NCI-H146 (cell line): ENCODE measurements at places on chromosomes 7 and 10.

- DNase-seq: no peak
Observed at GRCh38 chr10:117476281-117476680, 66.3 kb upstream of the EMX2 start.

- no peak for DNase-seq
Observed at GRCh38 chr7:133265821-133266220, 12.9 kb downstream of the EXOC4 start.

DNA sequence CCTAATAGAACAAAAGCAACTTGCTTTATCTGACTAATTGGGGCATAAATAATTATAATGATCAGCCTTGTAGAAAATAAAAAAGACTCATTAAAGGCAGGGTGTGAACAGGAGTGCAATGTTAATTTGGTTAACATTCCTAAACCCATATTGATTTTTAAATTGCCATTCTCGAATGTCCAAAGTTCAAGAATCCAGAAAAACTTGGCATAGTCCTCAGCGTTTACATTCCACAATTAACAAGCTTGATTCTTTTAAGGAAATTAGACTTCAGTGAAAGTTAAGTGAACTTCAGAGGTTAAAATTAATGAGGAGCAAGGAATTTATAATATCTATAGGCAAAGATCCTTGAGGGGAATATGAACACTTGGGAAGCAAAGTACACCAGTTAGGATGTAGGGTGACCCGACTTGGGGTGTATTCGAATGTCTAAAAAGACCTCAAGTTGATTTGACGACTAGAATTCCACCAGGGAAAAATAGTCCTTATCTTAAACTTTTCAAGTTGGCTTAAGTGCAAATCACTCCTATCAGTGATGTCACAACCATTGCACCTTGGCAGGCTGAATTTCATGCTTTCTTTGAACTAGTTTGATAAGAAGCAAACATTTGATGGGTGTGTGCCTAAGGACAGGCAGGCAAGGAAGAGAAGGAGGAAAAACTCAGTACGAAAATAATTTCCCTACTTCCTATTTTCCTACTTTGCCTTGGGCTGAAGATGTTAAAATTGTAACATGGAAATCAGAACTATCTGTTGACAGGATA lies 830.4 kb upstream of the COBL start:
- no peak for DNase-seq

GRCh38 chr10:131844529-131845084 lies 56.2 kb upstream of the PPP2R2D start:
- DNase-seq: no peak

DNA sequence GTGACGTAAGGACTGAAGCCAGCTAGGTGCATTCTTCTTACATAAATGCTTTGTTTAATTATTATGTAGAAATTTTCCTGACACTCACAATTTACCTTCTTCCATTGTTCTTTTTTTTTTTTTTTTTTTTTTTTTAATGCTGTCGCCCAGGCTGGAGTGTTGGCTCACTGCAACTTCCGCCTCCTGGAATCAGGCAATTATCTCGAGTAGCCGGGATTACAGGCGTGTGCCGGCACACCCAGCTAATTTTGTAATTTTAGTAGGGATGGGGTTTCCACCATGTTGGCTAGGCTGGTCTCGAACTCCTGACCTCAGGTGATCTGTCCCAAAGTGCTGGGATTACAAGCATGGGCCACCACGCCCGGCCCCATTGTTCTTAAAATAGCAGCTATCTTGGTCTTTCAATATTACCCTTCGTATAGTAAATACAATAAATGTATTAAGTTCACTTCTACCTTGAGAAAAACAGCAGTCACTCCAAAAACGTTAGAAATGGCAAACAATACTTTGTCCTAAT lies 32.1 kb downstream of the BZW2 start:
- DNase-seq: no peak

DNA sequence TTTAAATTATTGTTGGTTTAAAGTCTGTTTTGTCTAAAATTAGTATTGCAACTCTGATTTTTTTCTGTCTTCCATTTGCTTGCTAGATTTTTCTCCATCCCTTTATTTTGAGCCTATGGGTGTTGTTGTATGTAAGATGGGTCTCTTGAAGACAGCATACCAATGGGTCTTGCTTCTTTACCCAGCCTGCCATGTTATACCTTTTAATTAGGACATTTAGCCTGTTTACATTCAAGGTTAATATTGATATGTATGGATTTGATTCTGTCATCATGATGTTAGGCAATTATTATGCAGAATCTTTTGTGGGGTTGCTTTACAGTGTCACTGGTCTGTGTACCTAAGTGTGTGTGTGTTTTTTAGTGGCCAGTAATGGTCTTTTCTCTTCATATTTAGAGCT lies 281.4 kb upstream of the CSTF2T start:
- DNase-seq: no peak

GRCh38 chr10:68135362-68135761 lies 26.1 kb downstream of the MYPN start:
- no peak for DNase-seq

DNA sequence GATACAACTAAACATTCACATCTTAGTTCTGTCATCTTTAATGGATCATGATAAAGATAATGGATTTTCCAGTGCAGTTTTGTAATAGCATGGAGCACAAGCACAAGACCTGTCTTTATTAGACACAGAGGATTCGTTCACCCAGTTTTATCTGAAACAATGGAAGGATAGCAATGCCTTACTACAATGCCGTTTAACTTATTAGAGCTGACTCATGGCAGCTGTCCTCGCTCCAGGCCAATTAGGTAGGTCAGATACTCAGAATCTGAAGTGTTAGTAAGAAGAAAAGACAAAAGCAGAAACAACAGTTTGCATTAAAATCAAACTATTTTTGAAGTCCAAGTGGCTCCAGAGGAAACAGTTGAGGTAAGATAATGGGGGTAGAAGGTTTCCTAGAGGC lies 12.8 kb downstream of the OR13A1 start:
- DNase-seq: no peak

GRCh38 chr7:134453518-134453917 lies 5.4 kb downstream of the AKR1B1 start:
- DNase-seq: no peak

- DNase-seq: no peak
Observed at GRCh38 chr10:53441843-53442242, 669.3 kb upstream of the MBL2 start.

GRCh38 chr7:84049071-84049836 lies 145.3 kb downstream of the SEMA3A start:
- DNase-seq: no peak

DNA sequence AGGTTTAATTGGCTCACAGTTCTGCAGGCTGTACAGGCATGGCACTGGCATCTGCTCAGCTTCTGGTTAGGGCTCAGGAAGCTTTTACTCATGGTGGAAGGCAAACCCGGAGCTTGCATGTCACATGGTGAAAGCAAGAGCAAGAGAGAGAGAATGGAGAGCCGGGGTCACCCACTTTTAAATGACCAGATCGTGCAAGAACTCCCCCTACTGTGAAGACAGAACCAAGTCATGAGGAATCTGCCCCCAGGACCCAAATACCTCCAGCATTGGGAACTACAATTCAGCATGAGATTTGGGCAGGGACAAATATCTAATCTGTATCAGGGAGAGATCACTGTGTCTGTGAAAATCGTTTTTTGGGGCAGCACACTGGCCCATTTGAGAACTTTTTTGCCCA lies 110.0 kb upstream of the MYO3A start:
- no peak for DNase-seq

DNA sequence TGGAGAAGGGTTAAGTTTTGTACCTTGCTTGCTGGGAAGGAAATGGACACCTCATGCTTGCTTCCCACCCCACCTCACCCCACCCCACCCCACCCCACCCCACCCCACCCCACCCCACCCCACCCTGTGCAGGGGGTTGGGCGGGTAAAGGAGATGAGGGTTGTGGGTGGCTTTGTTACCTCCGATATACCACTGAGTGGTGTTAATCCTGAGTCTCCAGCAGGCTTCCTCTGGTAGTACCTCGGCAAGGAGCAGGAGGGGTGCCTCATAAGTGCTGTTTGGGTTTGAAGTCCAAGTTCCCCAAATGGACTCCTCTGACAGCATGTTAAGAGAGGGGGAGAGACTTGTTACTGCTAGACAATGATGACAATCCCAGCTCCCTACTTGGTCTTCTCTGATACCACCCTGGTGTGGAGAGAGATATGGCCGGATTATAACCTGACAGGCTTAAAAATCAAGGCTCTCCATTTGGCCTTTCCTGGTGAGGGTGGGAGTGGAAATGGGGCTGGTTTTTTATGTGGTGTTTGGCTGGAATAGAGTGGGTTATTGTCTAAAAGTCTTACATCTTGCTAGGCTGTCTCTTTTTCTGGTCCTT lies 11.7 kb downstream of the SAMD8 start:
- DNase-seq: no peak

DNA sequence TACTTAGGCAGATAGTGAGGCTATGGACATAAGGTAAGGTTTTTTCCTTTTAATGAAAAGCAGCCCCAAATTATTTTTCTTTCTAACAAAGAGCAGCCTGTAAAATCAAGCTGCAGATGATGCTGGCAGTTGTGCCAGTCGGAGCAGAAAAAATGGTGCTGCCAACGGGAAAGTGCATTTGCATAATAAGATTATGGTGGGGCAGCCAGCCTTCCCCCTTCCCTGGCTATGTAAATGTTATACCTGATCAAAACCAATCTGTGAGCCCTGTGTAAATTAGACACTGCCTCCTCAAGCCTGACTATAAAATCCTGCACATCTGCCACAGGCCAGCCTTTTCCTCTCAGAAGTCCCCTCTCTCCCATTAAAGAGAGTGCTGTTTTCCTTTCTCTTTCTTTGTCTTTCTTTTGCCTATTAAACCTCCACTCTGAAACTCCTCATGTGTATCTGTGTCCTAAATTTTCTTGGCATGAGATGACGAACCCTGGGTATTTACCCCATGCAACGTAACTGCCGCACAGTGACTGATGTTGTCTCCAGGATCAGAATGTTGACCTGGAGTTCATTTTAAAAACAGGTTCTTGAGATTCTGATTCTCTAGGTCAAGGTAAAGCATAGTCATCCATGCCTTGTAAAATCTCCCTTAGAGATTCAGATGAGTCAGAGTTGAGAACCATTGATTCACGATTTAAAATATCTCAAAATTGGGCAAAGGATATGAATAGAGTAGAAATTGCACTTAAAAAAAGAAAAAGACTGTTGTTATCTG lies 167.3 kb upstream of the C1GALT1 start:
- no peak for DNase-seq

DNA sequence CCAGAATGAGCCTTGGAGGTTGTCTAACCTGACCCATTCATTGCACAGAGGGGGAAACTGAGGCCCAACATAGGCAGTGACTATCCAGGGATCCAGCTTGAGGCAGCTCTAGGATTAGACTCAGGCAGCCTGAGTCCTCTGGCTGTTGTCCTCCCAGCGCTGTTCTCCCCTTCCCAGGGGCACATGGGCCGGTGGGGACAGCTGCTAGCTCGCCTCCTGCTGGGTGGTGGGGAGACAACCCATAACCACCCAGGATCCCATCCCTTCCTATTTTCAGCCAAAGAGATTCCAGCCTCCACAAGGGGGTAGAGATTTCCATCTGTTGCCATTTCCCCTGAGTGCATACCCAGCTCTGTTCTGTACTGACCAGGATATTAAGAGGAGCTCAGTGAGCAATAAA lies 145.1 kb upstream of the GPR26 start:
- no peak for DNase-seq

DNA sequence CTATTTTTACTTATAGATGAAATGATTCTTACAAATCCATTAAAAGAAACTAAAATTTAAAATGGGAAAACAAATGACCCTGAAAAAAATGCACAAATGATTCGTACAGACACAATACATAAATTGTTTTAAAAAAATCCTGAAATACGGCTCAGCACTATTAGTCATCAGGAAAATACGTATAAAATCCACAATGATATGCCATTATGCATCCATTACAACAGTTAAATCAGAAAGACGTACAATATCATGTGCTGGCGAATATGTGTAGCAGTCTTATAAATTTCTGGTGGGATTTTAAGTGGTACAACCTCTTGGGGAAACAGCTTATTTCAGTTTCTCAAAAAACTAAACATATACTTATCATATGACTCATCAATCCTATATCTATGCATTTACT lies 600.1 kb upstream of the STEAP1 start:
- DNase-seq: no peak

- no peak for DNase-seq
Observed at GRCh38 chr10:17622061-17622460, 4.9 kb upstream of the HACD1 start.
